NCI-H1694 treated with DMSO at 0.1 percent for 48 hours (cell line): ENCODE measurements at places on chromosomes 3 and 15.
A peak's percentile ranks its signal among the peaks of the same experiment; 100 is the strongest.

DNA sequence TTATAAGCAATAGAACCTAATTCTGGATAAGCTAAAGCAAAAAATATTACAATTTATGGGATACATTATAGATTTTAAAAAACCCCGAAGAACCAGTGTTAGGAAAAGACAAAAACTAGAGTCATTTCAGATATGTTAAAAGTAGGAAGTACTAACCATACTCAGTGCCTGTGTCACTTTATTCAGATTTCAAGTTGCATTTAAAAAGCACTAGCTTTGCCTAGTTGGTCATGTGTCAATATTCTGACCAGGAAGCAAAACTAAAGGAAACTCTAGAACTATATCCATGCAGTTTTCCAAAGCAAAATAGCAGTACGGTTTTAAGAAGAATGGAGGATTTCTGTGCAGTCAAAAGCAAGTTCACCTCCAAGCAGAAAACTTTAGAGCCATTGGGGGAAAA, 88.4 kb downstream of the RAP2B start:
- no peak for DNase-seq

- DNase-seq: no peak
These were observed 6.7 kb upstream of the FETUB start for GRCh38 chr3:186633481-186633880.

- DNase-seq: no peak
These were observed 404.1 kb upstream of the ATP11B start for GRCh38 chr3:182389071-182389815.

- no peak for DNase-seq
These were observed at the start of gene CERS3 for GRCh38 chr15:100528833-100529428. TSS of gene CERS3 (minus strand) at chr15:100528950. CDS start at chr15:100501849, 27,101 bp downstream.

GRCh38 chr3:122025296-122025695, 3.2 kb upstream of the ILDR1 start:
- DNase-seq: no peak

DNA sequence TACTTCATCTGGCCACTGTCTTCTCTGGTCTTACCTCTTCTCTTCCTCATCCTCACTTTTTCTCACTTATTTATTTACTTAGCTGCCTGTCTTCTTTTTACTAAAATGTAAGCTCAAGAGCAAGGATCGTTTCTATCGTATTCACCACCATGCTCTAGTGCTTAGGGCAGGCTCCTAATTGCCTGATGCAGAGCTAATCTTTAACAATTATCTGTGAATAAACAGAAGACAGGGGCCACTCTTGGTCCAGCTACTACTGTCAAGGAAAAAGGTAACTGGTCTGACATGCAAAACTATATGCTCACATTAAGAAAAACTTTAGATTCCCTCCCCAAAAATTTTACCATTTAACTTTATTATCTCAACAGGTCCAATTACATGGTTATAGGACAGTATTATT, 17.5 kb downstream of the PIK3R4 start:
- no peak for DNase-seq

DNA sequence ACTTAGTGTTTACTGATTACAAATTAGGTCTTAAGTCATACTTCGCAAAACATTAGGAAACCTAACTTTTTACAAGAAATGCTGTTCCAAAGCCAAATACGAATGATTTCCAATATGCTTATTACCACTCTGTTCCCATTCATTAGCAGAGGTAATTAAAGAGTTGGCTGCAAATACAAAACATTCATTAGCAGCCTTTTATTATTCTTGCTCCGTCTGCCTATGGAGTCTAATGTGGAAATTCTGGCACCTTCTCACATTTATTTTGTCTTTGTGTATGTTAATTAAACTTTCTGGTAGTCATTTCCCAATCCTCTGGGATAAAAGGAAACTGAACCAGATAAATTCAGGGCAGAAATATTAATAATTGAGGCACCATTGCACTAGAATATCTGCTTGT, 689.0 kb downstream of the PLOD2 start:
- no peak for DNase-seq

- no peak for DNase-seq
These were observed 34.2 kb upstream of the RAP2B start for GRCh38 chr3:153127788-153128187.

DNA sequence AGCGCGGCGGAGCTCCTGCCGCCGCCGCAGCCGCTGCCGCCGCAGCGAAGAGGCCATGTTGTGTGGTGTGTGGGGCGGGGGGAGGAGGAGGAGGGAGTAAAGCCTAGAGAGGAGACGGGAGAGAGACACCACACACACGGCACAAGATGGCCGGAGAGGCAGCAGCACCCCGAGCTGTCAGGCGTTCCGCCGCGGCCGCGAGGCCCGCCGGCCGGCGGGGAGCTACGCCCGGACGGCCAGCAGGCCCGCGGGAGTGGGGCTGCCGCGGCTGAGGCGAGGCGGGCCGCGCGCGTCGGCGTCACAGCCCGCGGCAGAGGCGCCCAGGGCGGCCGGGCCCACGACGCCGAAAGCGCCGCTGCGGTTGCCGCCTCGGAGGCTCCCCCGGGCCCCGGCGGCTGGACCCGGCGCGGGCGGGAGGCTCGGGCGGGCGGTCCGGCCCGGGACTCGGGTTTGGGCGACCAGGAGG, 17.4 kb upstream of the CHD2 start:
- DNase-seq: peak; percentile 97
